ENCODE measurements at places on chromosomes 1 and 21.

- no peak for DNase-seq
These were observed 326.5 kb downstream of the PDE4B start for GRCh38 chr1:66119148-66119547.

GRCh38 chr1:29284961-29285560, 48.7 kb downstream of the PTPRU start:
- no peak for DNase-seq

DNA sequence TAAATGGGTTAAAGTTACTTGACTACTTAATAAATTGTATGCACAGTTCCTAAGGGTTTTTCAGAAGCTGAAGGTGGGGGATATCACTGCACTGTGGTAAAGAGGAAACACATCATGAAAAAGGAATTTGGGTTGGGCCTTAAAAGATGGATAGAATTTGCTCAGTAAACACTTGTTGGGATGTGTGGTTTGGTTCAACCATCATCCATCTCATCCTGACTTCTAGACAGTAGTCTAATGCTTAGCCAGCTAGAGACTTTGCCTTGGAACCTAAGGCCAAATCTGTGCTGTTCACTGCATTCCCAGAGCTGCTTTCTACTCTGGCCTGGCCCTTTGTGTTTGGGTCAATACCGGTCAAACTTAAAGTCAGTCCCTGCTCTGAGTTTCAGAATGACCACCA, 30.6 kb downstream of the LY9 start:
- peak; percentile 24 for DNase-seq

GRCh38 chr21:34201001-34201400, 127.6 kb downstream of the MRPS6 start:
- DNase-seq = no peak

GRCh38 chr1:47647327-47647845, 209.5 kb downstream of the FOXD2 start:
- DNase-seq = no peak

DNA sequence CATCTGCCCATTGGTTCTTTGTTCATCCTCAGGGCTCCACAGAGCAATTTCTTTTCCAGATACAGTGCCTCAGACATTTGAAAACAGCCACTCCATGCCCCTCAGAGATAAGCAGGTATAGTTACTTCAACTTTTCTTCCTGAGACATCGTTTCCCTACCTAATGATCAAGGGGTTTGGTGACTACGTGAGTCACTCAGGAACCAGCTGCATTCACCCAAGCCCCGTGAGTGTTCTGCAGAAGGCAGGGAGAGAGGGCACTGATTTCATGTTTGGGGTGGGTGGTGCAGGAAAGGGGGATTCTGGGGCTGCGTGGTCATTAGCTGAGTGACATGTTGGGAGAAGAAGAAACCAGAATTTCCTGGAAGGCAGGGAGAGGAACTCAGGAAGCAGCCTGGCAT, 25.0 kb downstream of the NCF2 start:
- no peak for DNase-seq

GRCh38 chr21:27564684-27565301, 597.9 kb upstream of the ADAMTS5 start:
- DNase-seq = peak; percentile 58

- peak; percentile 3 for DNase-seq
These were observed 426.5 kb upstream of the BRINP3 start for GRCh38 chr1:190904091-190904695.

- no peak for DNase-seq
These were observed 716 bp upstream of the MTARC1 start for GRCh38 chr1:220786057-220786336.

GRCh38 chr21:19228226-19228625, 824.6 kb upstream of the TMPRSS15 start:
- peak; percentile 0 for DNase-seq

- no peak for DNase-seq
These were observed 22.0 kb downstream of the SLC37A1 start for GRCh38 chr21:42535602-42536171.

- DNase-seq = no peak
These were observed 14.1 kb downstream of the DYRK1A start for GRCh38 chr21:37380349-37381323.

DNA sequence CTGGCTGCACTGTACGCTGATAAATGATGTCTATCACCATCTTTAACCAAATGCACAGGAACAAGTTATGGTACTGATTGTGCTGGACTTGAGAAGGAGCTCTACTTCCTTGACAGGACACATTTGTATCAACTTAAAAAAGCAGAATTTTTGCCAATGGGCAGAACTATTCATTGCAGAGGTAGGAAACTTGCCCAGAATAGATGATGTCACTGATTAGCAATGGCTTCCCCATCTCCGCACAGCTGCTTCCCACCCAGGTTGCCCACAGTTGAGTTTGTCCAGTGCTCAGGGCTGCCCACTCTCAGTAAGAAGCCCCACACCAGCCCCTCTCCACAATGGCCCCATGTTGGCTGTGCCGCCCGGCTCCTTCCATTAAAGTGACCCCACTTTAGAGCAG, 33.4 kb downstream of the CAPN2 start:
- DNase-seq = no peak

DNA sequence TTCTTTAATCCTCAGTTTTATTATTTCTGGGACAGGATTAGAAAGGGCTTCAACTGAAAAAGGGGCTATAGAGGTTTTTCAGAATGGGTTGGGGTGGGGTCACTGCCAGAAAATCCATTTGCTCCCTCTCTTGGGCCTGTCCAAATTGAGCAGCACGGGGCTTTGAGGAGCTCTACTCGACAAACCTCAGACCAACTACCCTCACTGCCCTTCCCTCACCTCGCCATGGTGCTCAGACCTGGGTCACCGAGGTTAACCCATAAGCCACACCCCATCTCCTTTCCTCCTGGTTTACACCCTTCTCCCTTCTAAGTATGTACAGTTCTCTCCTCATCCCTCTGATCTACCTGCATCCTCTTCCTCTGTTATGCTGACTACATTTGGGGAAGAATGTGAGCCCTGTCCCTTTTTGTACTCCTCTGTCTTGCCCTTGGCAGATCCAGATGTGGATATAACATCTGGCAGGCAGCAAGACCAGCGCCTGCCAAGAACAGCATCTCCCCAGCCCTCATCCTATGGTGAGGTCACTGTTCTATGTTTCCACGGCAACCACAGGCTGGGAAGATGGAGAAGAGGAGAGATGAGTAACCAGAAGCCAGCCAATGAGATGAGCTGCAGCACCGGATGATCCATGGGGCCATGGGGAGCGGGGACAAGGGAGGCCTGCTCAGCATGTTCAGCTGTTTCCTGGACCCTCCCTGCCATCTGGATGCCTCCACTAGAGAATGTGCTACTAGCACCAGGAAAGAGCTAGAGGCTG, 3.7 kb upstream of the FABP3 start:
- peak; percentile 96 for DNase-seq

DNA sequence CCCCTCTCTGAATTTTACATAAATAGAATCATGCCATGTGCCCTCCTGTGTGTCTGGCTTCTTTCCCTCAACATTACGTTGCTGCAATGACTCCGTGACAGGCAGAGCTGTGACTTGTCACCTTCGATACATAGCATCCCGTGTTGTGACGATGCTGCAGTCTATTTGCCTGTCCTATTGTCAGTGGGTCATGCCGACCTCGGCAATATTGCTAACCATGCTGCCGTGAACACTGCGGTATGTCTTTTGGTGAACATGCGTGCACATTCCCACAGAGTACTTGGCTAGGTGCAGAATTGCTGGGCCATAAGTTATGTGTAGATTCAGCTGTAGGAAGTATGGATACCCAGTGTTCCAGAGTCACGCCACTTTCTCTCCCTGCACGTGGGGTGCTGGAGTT, 36.3 kb upstream of the TTC34 start:
- no peak for DNase-seq

GRCh38 chr1:9289711-9290485, 2.8 kb upstream of the SPSB1 start:
- peak; percentile 93 for DNase-seq

GRCh38 chr1:66197785-66198184, 336.2 kb upstream of the SGIP1 start:
- DNase-seq = no peak

DNA sequence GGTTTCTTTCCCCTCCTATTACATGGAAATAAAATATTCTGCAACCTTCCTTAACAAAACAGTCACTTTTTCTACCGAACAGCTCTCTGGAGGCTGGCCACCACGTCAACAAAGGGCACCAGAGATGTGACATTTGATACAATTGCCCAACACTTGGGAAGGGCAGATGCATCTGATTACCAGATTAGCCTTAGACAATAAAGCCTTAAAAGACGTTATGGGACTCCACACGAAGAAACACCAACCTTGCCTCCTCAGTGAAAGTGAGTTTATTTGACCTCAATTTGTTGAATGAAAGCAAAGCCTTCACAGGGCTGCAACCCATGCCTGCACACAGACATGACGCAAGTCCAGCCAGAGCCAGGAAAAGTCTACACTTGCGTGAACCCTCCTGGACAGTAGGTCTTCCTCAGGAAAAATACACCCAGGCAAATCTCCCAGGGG, 136.1 kb downstream of the TGFBR3 start:
- no peak for DNase-seq

DNA sequence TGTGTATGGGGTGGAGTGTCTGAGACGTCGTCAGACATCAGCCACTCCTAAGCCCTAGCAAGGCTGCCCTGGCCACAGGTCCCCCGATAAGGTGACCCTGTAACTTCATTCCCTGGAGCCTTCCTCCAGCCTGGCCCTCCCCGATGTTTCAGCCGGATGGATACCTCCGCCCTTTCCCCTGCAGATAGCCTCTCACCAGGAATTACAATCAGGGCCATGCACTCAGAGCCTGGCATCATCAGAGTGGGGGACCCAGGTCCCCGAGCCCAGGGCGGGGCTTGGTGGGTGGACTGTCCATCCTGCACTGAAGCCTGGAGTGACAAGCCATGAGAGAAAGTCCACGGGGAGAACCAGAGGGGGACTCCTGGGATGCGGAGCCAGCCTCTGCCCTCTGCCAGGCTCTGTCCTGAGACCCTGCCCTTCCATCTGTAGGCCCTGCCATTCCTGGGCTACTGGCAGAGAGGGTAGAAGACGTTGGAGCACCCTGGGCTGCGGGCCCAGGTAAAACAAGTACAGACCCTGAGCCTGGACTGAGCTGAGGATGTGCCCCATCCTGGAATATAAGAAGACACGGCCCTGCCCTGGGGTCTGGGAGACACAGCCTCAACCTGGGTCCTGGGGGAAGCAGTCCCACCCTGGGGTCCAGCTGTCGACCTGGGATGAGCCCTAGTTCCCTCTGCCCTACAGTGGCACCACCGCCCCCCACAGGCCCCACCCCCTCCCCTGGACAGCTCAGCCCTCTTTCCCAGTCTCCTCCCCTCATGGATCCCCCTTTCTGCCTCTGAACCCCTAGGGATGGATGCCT, 16.8 kb upstream of the ARF1 start:
- DNase-seq = no peak

- peak; percentile 45 for DNase-seq
These were observed 17.1 kb downstream of the KIF21B start for GRCh38 chr1:201006450-201006849.

DNA sequence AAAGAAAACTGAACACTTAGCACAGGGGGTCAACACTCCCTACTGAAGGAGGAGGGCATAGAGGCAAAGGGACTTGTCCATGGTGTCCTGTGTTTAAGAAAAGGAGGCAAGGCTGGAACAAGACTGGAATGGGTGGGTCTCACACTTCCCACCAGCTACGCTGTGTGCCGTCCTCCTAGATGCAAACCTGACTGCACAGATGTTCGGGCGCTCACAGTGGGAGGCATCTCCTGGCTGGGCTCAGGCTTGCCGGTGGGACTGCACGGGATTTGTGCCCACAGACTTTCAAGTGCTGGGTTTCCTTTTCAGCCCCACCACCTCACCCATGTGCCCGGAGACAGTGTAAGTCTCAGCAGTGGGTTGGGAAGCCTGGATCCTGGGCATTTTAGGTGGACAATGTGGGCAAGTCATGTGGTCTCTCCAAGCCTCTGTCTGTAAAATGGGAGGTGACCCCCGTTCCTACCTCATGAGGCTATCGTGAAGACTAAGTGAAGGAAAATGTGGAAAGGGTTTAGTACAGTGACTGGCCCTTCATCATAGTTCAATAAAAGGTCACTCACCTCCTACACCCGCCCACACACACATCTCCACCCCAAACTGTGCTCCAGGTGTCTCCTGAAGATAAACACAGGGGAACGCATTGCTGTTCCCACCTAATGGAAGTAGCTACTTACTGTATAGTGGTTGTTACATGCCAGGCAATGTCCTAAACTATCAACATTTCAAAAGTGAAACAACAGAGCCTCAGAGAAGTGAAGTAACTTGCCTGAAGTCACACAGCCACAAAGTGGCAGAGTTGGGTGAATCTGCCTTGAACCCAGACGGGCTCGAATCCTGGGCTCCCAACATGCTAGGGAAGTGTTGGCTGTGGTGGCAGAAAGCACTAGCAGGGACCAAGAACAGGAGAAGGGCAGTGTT, 36.0 kb downstream of the ATP1A1 start:
- DNase-seq = no peak

DNA sequence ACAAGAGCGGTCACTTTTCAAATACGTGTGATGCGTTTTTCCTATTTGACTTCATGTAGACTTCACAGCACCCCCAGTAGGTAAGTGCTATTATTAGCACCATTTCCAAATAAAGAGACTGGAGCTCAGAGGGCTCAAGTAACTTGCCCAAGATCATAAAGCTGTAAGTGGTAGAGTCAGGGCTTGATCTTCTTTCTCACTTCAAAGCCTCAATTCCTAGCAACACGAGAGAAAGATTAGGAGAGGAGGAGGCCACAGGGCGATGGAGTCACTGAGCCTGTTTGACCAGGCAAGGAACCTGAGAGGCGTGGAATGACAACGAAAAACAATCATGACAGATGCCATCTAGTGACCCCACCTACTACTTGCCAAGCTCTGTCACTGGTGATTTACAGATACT, 181.0 kb downstream of the FOXD2 start:
- no peak for DNase-seq

DNA sequence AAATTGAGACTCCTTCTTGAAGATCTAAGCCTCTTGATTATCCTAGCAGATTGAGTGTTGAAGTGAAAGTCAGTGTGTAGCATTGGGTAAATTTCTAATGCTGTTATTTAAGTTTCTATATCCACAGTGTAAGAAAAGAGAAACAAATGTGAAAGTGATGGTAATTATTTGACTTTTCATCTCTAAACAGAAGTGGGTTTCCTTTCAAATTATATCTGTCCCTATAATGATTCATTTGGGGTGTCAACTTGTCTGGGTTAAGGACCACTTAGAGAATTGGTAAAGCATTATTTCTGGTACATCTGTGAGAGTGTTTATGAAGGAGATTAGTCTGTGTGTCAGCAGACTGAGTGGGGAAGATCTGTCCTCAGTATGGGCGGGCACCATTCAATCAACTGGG, 133.0 kb upstream of the HMCN1 start:
- DNase-seq = no peak

- no peak for DNase-seq
These were observed 55.6 kb downstream of the UCK2 start for GRCh38 chr1:165883056-165883455.

Measured in mesenchymal stem cell (in vitro differentiated cells and primary cell).